ENCODE measurements at places on chromosomes 3 and 15.

DNA sequence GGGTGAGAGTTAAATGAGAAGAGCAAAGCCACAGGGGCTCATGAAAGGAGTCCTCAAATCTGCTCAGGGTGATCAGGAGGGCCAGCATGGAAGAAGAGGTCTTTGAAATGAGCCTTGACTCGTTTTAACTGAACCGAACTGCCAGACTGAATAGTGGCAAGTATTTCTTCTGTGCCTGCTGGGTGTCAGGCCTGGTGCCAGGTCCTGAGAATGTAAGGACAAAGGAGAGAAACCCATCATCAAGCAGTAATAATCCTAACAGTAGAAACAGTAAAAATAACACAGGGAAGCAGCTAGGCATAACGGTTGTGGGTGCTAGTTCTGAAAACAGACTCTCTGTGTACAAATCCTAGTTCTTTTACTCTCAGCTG is 40.4 kb upstream of the SMAD3 start:
- no peak for DNase-seq

DNA sequence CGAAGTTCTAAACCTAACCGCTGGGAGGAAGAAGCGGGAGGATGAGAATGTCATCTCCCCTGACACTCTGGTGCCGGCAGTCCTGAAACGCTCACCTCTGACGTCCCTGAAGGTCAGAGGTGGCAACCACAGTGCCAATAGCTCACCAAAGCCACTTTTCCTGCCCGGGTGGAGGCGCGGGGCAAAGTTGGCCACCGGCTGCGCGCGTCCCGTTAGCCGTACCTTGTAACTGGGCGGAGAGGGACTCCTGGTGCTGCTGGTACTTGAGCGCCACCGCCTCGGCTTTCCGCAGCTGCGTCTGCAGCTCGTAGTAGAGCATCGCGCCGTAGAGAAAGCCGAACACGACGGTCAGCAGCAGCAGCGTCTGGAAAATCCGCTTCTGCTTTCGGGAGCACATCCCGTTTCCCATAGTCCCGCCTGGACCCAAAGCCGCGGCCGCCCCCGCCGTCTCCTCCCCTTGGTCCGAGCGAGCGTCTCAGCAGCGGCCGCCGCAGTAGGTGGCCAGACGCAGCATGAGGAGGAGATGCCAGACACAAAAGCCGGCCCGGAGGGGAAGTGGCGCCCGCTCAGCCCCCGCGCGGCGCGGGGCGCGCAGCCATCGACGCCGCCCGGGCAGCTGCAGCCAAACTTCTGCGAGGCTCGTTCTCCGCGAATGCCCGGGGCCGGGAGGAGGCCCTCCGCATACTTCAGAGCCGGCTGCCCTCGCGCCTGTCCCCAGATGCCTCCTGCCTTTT is 680 bp downstream of the GOLIM4 start:
- peak; percentile 49 for DNase-seq

DNA sequence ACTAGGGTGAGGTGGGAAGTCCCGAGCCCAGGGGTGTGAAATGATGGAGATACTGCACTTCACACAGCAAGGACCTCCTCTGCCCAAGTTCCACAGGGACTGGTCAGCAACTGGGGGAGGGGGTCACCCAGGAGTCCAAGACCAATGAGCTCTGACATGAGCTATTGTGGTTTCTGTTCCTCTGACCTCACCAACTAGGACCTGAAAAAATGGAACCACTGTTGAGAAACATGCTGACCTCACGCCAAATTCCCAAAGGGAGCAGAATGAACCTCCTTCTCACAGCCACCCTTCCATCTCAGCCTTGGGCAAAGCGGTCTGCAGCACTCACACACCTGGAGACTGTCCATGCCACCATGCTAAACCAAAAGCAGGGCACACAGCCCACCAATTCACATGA is 69.3 kb downstream of the LRIG1 start:
- no peak for DNase-seq

- no peak for DNase-seq
Measured at GRCh38 chr3:160804762-160805161, 48.7 kb downstream of the PPM1L start.

DNA sequence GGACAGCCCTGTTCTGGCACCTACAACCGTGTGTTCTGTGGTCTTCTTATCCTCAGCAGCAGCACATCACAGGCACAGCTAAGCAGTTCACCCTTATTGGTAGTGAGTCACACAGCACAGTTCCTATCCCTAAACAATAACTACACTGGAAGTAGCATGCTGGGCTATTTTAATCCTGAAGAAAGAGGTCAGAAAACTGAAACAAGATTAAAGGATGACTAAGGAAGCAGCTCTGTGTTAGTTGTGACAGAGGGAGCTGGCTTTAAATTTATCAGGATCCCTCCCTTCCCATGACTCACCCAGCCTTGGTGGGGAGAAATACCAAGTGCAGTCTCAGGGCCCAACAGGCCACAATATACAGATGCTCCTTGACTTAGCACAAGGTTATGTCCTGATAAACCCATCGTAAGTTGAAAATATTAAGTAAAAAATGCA is 144.3 kb downstream of the ERC2 start:
- DNase-seq = no peak

GRCh38 chr3:41629072-41629471 is 332.8 kb downstream of the ULK4 start:
- DNase-seq = no peak

- no peak for DNase-seq
Measured at GRCh38 chr3:52779837-52780585, 2.6 kb downstream of the ITIH1 start.

- no peak for DNase-seq
Measured at GRCh38 chr15:83445643-83446042, 1.5 kb upstream of the SH3GL3 start.

DNA sequence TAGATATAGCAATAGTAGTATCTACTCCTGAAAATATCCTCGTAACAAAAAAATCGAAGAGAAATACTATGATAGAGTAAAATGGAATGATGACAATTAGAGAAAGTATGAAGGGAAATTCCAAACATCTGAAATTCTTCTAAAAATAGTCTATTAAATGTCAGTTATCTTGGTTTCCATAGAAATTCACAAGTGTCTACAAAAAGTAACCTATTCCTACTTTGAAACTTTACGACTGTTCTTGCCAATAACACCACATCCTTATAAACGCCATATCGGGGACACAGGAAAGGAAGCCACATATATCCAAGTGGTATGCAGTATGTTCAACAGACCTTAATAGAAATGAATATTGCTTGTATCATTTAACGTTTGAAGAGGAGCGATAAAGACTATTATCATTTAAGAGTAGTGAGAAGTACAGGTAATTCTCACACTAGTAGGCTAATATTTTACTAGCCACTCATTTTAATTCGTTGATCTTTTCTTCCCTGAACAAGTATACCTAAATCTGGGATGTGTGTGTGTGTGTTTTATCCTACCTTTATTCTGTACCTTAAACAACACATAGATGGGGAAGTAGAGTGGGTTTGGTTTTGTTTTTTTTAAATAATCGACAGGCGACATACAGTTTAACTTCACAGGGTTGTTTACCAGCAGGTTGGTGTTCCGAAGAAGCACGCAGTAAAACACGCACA is 1.2 kb downstream of the GPR176 start:
- no peak for DNase-seq

GRCh38 chr3:170296703-170297102 is 60.8 kb upstream of the SKIL start:
- DNase-seq = no peak

GRCh38 chr3:126982126-126982470 is 817 bp upstream of the PLXNA1 start:
- DNase-seq = peak; percentile 77

DNA sequence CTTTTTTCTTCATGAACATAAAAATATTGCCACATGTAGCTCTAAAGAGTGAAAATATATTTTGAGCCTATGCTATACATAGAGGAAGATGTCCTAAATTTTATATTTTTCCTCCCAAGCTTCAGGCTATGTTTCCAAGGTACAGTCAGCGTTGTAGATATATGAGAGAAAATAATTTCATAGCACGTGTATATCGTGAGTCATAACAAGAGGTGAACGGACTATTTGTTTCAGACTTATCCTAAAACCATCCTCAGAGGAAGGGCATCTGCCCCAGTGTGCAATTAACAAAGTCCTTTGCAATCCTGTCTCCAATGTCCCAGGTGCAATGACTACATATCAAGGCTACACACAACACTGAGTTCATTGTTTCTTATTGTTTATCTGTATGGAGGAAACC is 177.3 kb upstream of the ARRDC4 start:
- DNase-seq = no peak

- no peak for DNase-seq
Measured at GRCh38 chr3:141840737-141841544, 35.5 kb upstream of the ATP1B3 start.

- DNase-seq = no peak
Measured at GRCh38 chr3:195245531-195245951, 25.4 kb downstream of the XXYLT1 start.

GRCh38 chr3:42205800-42206514 is 60.0 kb downstream of the CCK start:
- DNase-seq = no peak

DNA sequence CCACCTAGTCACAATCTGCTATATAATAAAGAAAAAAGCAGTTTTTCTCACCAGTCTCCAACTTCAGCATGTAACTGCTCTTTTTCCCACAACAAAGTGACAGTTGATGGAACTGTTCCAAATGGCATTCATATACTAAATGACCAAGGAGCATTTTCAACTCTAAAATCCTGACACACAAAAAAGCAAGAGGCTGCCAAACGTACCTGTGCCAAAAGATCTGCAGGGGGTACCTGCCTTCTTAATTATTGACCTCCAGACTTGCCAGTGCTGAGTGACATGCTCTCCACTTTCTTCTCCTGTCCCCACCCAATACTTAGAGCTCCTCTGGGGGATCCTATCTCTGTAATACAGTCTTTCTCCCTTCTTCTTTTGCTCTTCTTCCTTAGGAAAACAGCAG is 18.0 kb downstream of the ZBED2 start:
- no peak for DNase-seq

- no peak for DNase-seq
Measured at GRCh38 chr3:55654123-55654760, 167.1 kb upstream of the WNT5A start.

DNA sequence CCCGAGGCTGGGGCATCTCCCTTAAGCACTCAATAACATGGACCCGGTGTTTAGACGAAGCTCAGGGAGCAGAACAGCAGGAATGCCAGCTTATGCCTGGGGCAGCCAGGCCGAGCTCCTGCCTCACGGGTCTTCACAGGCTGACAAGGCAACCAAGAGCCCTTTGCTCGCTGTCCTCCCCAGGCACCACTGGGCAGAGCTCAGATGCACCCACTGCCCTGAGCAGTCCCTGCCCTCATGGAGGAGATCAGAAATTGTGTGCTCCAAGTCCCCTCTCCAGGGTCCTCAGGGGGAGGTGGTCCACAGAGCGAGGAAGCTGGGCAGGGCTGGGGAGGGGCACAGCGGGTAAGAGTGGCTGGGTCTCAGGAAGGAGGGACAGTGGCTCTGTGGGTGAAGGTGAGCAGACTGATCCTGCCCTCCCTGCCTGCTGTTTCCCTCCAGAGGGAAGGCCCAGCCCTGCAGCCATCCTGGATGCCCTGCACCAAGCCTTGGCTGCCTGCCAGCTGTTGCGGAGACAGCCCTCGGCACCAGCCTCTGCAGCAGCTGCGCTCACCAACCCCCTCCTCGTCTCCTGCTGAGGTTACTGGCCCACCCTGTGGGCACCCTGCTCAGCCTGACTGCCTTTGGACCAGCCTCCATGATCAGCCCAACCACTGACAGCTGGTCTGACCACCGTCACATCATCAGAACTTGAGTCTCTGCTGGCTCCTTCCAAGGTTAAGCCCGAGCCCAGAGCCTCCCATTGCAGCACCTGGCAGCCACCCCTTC is 21.1 kb upstream of the GP9 start:
- DNase-seq = no peak

DNA sequence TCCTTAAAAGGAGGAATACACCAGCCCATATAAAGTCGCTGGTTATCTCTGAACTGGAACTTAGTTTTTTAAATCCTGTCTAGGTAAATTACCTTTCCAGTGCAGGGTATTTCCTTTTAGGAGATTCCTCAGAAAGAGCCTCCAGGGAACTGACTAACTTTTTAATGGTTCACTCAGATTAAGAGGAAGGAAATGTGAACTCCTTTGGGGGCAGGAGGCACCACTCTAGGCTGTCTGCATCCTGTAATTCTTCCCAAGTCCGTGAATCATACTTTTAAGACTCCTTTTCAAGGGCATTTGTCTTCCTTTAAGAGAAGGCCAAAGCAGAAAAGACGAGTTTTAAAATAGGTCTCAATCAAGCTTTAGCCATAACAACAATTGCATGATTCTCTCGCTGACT is 871.2 kb upstream of the NR2F2 start:
- DNase-seq = no peak

DNA sequence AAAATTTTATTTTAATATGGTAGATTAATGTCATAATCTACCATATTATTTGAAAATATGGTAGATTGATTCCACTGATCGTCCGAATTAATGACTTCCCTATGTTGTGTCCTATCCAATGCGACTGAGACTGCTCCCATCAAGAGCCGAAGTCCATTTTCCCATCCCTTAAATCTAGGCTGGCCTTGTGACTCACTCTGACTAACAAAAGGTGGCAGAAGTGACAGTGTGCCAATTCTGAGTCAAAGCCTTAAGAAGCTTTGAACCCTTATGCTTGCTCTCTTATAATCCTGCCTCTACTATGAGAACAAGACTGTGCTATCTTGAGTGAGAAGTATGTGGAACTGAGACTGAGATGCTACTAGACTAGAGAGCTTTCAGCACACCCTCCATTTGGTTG is 387.2 kb downstream of the ROBO1 start:
- no peak for DNase-seq

DNA sequence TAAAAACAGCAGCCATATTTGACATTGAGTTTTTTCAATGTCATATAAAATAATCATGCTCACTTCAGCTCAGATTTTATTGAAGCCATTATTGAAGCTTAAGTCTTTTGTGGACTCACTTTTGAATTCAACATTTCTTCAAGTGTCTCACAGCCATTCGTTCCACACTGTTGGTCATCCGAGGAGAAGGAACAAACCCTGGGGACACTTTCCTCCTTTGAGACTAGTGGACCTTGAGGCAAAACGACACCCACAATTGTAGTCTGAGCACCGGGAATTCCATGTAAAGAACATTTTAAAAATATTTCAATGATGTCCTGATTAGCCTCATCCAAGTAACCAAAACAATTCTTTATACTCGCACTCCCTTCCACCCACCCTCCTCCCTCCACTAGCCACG is 174.7 kb downstream of the CD47 start:
- DNase-seq = no peak

- DNase-seq = no peak
Measured at GRCh38 chr3:20537234-20537633, 351.2 kb upstream of the SGO1 start.

GRCh38 chr3:112693186-112693585 is 52.2 kb upstream of the CCDC80 start:
- no peak for DNase-seq

GRCh38 chr3:8953313-8953712 is 10.0 kb downstream of the RAD18 start:
- DNase-seq = no peak

DNA sequence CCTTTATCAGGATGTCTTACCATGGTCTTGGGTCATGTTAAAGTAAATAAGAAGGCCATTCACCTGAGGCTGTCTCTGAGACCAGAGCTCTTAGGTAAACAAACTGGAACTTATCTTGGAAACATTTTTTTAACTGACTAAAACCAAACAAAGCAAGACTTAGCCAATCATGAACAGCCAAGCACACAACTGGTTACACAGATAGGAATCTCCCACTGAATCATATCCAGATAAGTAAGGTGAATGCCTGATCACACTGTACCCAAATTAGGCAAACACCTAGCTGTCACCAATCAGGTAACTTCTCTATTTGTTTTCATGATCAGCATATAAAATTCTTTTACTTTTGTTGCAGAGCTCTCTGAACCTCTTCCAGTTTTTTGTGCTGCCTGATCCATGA is 205.4 kb downstream of the CNTN3 start:
- no peak for DNase-seq

- no peak for DNase-seq
Measured at GRCh38 chr3:71156062-71156665, 427.4 kb downstream of the FOXP1 start.

Data from CD4-positive, alpha-beta T cell treated with Interleukin-15 for 1 hour (primary cell).